GM13977 (cell line): ENCODE measurements at places on chromosomes 13 and 19.

GRCh38 chr13:39803156-39803555 lies 147.7 kb downstream of the COG6 start:
- no peak for DNase-seq

DNA sequence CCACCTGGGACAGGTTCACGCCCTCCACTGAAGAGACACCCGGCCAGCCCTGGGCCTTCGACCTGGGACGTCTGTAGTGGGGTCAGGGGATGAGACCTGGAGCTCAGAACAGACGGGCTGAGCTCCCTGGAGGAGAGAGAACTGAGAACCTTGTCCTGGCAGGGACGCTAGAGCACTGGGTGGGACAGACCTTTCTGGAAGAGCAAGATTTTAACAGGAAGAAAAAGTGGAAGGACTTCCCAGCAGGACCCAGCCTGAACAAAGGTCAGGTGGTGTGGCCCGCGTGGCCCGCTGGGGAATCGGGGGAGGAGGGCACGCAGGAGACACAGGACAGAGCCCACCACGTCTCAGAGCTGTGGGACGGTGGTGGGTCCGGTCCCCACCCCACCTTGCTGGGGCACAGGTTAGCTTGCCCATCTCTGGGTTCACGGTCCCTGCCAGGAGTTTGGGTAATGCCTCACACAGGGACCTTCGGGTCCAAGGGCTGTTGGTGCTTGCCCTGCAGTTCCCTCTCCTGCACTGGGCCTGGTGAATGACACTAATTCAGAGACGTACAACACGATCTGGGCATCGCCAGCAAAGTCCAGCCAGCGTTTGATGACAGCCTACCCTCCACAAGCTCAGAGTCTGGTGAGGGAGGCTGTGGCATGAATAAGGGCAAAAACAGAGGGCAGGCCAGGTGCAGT lies 1.2 kb upstream of the EFNA2 start:
- no peak for DNase-seq

DNA sequence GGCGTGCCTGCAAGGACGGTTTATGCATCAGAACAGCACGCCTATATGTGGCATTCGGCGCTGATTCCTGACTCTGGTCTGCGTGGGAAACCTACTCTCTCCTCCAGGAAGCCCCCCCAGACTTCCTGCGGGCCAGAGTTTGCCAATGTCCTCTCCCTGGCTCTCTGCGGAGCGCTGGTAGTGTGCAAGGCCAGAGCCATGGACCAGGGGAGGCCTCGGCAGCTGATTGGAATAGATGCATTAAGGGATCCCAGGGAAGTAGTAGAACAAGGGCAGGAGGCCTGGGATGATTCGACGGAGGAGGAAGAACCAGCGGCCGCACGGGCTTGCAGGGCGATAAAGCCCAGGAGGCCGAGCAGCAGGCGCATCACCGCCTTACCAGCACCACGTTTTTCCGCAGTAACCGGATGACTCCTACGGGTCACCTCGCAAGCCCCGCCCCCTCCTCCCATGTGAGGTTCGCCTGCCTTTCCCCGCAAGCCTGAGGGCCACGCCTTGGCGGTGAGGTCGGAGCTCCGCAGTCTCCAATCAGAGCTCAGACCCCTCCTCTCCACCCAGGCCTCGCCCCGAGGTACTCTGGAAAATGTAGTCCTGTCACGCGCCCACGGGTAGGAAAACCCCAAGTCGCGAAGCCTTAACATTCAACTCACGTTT lies 5.0 kb downstream of the CLEC11A start:
- DNase-seq: peak; percentile 69

DNA sequence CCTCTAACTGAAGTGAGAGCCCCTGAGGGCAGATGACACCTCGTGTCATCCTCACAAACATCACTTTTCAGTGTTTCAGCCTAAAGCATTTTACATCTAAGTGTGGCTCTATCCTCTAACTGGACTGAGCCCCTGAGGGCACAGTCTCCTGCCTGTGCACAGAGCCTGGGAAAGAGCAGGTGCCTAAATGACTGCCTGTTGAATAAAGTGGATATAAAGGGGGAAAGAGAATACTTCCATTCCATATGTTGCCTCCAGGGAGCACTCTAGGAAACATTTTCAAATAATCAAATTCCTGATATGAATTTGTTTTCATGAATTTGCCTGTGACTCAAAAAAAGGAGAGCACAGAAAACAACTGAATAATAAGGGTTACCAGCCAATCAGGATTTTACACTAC lies 32.2 kb downstream of the CNMD start:
- no peak for DNase-seq

GRCh38 chr13:110525328-110526319 lies 35.9 kb downstream of the RAB20 start:
- peak; percentile 73 for DNase-seq

- no peak for DNase-seq
Observed at GRCh38 chr19:19445911-19446361, 40.5 kb downstream of the GATAD2A start.

DNA sequence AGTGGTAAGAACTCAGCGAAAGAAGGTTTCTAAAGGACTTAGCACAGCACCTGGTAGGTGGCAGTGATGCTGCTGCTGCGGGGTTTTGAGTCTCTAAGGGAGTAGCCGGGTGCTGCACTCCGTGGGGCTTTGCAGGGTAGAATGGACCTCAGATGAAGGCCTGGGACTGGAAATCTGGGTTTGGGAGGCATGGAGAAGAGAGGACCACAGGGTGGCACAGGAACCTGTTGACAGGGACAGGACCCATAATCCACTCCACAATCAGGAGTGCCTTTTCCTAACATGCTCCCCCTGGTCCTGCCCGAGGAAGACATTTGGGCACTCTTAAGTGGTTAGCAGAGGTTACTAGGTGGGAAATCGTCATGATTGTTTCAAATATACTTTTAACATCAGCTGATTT lies 29.8 kb downstream of the TDRD12 start:
- DNase-seq: no peak

GRCh38 chr19:48458016-48458415 lies 2.6 kb downstream of the KCNJ14 start:
- no peak for DNase-seq

DNA sequence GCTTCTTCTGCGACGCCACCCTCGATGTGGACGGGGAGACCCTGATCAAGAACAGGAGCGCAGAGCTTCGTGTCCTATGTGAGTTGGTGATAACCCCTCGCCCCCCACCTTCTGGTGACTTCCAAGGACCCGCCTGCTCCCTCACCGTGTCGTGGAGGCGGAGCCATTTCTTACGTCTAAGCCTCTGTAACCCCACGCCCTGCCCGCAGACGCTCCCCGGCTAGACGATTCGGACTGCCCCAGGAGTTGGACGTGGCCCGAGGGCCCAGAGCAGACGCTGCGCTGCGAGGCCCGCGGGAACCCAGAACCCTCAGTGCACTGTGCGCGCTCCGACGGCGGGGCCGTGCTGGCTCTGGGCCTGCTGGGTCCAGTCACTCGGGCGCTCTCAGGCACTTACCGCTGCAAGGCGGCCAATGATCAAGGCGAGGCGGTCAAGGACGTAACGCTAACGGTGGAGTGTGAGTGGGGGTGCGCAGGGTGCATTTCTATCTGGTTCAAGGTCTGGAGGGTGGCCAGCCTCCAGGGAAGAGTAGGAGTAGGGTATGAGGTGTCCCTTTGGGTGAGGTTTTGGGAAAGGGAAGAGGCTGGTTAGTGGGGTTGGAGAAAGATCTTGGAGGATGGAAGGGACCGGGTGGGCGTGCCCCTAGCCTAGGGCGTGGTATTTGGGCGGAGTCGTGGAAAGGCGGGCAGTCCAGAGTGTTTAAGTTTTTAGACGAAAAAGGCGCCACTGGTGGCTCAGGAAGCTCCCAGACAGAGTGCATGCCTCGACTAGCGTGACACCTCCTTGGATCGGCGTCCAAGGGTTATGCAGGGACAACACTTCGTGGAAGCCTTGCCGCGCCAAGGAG lies 3.3 kb downstream of the ICAM5 start:
- no peak for DNase-seq
